ENCODE measurements at places on chromosomes 3 and 15. TPM values are rescaled to one million over a fixed set of nuclear protein-coding genes. Genes with fewer than 3 reads are reported as not detected.

The KLF13 gene
- total RNA-seq: 25.1 TPM

The TYRO3 gene
- total RNA-seq: 116 TPM

The A4GNT gene
- not detected for total RNA-seq

The MFN1 gene
- total RNA-seq: 62.5 TPM

The CHRNA5 gene
- 46.9 TPM for total RNA-seq

The RAD51 gene
- 27.2 TPM for total RNA-seq

The NMNAT3 gene
- total RNA-seq: 0.95 TPM

The UQCRC1 gene
- total RNA-seq: 246 TPM

The FYCO1 gene
- total RNA-seq: 11.4 TPM

The SHC4 gene
- 2.2 TPM for total RNA-seq

The THPO gene
- 0.31 TPM for total RNA-seq

The FXR1 gene
- total RNA-seq: 308 TPM

The CAPN3 gene
- total RNA-seq: 0.37 TPM

The ARHGAP31 gene
- 0.13 TPM for total RNA-seq

The GOLGA8H gene
- 0.24 TPM for total RNA-seq

The GPR87 gene
- not detected for total RNA-seq

The HDGFL3 gene
- total RNA-seq: 92.0 TPM

The STARD5 gene
- total RNA-seq: 7.2 TPM

The AGTR1 gene
- total RNA-seq: not detected

The ILDR1 gene
- total RNA-seq: 0.07 TPM

The ALS2CL gene
- total RNA-seq: 0.71 TPM

The CCR2 gene
- total RNA-seq: not detected

The EXOG gene
- 13.8 TPM for total RNA-seq

The GPR149 gene
- total RNA-seq: not detected

The TIMP4 gene
- 0.15 TPM for total RNA-seq

The PATL2 gene
- not detected for total RNA-seq

The TICRR gene
- total RNA-seq: 19.6 TPM

The EXD1 gene
- total RNA-seq: 0.41 TPM

The RASL12 gene
- total RNA-seq: 5.8 TPM

The PPARG gene
- 0.50 TPM for total RNA-seq

The IMPG2 gene
- 0.03 TPM for total RNA-seq

The HCLS1 gene
- total RNA-seq: not detected

The FANCD2OS gene
- not detected for total RNA-seq

The RLBP1 gene
- total RNA-seq: 1.3 TPM

The PRSS50 gene
- 1.9 TPM for total RNA-seq

The CYP1A2 gene
- not detected for total RNA-seq

The DPPA2 gene
- total RNA-seq: 1.2 TPM

The CADM2 gene
- 6.8 TPM for total RNA-seq

The BCL2A1 gene
- total RNA-seq: not detected

The SPATA12 gene
- total RNA-seq: 0.12 TPM

The PLCL2 gene
- total RNA-seq: 26.4 TPM

The MITF gene
- not detected for total RNA-seq

The FEZF2 gene
- 9.1 TPM for total RNA-seq

The LMAN1L gene
- not detected for total RNA-seq

The CCR1 gene
- total RNA-seq: not detected

The ARL8B gene
- 39.3 TPM for total RNA-seq

The CHRNA7 gene
- 14.0 TPM for total RNA-seq

The ERICH6 gene
- total RNA-seq: not detected

The CCDC33 gene
- 1.9 TPM for total RNA-seq

The CKMT1A gene
- 1.7 TPM for total RNA-seq

The RABL3 gene
- total RNA-seq: 25.0 TPM
